Ovary (tissue), 10 donors: ENCODE measurements at places on chromosomes 16 and 17. TPM values are rescaled to one million over a fixed set of nuclear protein-coding genes. Genes with fewer than 3 reads are reported as not detected.

The SERPINF2 gene
- total RNA-seq, result 3.7 TPM

The ATXN1L gene
- 24.9 TPM for total RNA-seq

The GIT1 gene
- total RNA-seq, result 25.5 TPM

The NACA2 gene
- total RNA-seq, result not detected

The FLII gene
- 192 TPM for total RNA-seq

The SHCBP1 gene
- total RNA-seq, result 1.3 TPM

The TMEM238L gene
- not detected for total RNA-seq

The MRPL10 gene
- 59.5 TPM for total RNA-seq

The PRSS33 gene
- 2.2 TPM for total RNA-seq

The KRT15 gene
- not detected for total RNA-seq

The HS3ST4 gene
- total RNA-seq, result not detected

The PLEKHG4 gene
- 19.9 TPM for total RNA-seq

The GRIN2A gene
- total RNA-seq, result 0.94 TPM
